ENCODE measurements at places on chromosomes 2 and 18.

DNA sequence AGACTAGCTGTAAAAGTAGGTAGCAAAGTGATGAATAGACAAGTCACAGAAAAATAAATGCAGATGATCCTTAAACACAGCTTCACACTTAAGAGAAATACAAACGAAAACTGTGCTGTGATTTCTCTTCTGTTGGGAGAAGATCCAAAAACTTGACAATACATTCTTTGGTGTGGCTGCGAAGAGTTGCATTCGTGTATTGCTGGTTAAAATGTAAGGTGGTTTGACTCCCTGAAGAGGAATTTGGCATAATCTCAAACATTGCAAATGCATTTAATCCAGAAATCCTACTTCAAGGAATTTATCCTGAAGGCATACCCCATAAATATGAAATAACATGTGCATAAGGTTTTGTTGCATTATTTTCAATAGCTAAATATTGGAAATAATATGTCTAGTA, 7.1 kb downstream of the CCNYL1 start:
- no peak for DNase-seq

DNA sequence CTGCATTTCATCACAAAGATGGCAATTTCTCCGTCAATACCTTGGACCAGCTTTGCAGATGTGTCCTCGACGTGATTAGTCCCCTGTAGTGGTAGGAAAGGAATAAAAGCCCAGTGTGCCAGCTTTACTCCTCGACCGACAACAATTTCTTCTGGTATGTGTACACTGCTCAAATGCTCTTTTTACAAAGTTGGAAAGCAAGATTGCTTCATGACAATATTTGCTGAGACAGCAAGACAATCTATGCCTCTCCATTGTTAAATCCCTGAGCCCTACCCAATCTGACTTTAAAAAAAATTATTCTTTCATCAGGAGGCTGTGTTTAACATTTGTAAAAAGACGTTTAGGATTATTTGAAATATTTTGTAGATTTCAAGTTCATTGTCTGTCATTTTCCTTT, 27.6 kb upstream of the ZEB2 start:
- no peak for DNase-seq

- DNase-seq: no peak
Observed at GRCh38 chr18:48994044-48994651, 43.4 kb upstream of the SMAD7 start.

GRCh38 chr2:18611184-18611583, 21.8 kb upstream of the NT5C1B start:
- no peak for DNase-seq

- no peak for DNase-seq
Observed at GRCh38 chr18:45628979-45629958, 14.0 kb downstream of the SLC14A2 start.

DNA sequence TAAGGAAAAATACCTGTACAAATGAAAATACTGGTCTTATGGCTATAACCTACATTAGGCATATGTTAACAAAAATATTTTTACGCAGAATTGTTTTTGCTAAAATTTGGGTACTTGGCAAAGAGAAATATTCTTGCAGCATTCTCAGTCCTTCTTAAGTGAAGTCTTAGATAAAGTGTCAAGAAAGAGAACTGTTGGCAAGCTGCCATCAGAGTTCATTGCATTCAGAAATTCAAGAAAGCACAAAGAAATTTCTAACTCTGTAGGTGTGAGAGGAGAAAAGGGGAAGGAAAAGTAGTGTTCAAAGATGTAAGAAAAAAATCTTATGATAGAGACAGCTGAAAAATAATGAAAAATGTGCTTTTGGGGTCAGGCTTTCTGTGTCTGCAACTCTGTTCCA, 86.7 kb downstream of the IRS1 start:
- no peak for DNase-seq

DNA sequence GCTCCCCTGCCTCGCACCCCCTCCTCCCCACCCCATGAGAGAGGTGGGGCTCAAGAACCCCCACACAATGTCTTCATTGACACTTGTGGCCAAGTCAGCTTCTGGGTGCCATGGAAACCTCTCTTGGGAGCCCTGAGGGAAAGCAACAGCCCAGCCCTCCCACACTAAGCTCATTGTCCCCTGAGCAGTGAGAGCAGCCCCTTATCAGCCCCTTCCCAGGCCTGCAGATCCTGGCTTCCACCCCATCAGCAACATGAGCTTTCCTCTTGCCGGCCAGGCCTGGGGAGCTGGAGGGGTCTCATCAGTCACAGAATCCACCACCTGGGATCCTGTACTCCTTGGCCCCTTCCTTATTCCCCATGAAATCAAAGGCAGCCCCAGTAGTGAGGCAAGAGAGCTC, 107.8 kb upstream of the ST3GAL5 start:
- no peak for DNase-seq

DNA sequence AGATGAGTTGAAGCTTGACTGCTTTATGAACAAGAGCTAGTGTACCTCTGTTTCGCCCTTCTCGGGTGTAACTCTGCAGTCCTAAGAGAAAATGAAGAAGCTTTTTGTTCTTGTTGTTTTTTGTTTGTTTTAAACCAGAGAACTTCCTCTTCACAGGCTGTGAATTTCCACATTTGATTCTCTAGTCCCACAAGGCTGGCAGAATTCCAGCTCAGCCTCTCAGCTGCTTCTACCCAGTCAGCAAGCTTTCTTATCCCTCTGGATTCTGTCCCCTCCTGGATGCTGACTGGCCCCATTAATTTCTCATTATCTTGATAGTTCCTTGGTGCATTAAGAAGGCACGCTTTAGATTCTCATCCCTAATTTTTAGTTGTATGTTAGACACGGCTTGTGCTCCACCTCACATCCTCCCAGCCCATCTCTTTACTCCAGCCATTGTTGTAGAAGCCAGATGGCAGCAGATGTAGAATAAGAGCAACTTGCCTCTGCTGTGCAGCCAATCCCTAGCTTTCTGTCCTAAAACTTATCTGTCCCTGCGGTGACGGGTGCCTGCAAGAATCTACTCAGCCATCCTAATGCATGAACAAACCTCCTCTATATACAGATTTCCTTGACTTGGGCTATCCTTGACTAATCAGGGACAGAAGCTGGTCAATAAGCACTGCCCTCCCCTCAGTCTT, 12.3 kb upstream of the RESP18 start:
- DNase-seq: no peak

GRCh38 chr18:13657974-13658373, 68.4 kb downstream of the FAM210A start:
- no peak for DNase-seq

GRCh38 chr2:240990726-240991377, 7.6 kb upstream of the SNED1 start:
- no peak for DNase-seq

DNA sequence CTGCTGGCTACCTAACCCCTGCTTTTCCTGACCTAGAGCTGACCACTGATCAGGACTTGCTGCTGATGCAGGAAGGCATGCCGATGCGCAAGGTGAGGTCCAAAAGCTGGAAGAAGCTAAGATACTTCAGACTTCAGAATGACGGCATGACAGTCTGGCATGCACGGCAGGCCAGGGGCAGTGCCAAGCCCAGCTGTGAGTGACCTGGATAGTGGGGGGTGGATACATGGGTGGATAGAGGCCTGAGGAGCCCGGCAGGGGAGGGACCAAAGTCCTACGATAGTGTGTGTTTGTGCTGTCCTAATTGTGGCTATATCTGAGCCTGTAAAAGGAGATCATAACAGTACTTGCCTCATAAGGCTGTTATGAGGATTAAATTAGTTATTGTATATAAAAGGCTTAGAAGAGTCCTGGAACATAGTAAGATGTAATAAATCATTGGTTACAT, 8.2 kb downstream of the PLCD4 start:
- no peak for DNase-seq

DNA sequence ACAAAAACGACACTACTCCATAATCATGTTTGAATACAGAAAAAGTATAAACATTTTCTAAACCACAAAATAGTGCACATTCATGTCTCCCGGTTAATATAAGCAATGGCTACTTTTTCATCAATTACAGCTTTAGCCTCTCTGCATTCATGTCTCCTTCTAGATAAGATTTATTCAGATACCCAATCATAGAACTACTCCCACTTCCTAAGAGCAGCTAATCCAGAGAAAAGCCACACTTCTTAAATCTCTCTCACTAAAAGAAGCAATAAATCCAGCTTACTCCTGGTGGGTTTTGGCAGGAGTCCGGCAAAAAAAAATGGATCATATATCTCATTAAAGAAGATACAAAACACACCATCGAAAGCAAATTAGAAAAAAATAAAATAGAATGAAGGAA, 20.1 kb downstream of the DSEL start:
- DNase-seq: no peak

Measured in activated effector memory CD4-positive, alpha-beta T cell treated with Interleukin-2 at 50 U/mL for 16 hours (primary cell).